ENCODE measurements at places on chromosomes 5 and 9. TPM values are rescaled to one million over a fixed set of nuclear protein-coding genes. Genes with fewer than 3 reads are reported as not detected.

The PRR7 gene
- 15.8 TPM for total RNA-seq

The HTR4 gene
- total RNA-seq: 6.9 TPM

GRCh38 chr9:91496351-91496750 is 72.7 kb upstream of the NFIL3 start:
- no peak for DNase-seq

- no peak for DNase-seq
Measured at GRCh38 chr5:129904667-129905472, 605 bp downstream of the CHSY3 start.

DNA sequence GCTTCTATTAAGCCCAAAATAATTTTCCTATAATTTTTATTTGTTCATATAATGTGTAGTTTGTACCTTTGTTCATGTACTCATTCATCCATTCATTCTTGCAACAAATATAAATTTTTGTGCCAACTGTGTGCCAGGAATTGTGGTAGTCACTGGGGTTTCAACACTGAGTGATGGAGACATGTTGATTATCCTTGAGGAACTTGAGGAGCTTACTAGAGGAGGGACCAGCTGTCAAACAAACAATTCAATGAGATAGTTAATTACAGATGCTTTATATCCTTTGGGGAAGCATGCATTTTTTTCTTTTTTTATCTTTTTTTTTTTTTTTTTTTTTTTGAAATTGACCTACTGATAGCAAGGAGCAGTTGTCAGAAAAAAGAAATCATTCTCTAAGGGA is 324.8 kb downstream of the GABRG2 start:
- DNase-seq: no peak

GRCh38 chr5:73994963-73995362 is 369.0 kb downstream of the ARHGEF28 start:
- no peak for DNase-seq

- no peak for DNase-seq
Measured at GRCh38 chr5:13251623-13252376, 692.7 kb downstream of the DNAH5 start.

GRCh38 chr9:77938163-77938562 is 93.4 kb downstream of the GNAQ start:
- DNase-seq: no peak

DNA sequence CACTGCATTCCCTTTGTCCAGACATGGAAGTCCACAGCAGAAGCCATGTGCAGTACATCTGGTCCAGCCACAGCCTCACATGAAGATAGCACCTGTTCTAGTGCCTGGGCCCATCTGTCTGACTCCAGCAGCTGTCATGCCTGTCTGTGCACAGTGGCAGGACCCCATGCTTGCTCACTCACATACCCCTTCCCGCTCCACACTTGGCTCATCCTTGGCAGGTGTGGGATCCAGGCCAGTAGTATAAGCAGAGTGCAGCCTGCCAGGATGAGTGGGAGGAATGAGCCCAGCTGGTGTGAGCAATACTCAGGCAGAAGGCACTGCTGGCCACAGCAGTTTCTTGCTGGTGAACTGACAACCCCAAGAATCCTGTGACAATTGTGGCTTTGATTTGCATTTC is 168.0 kb downstream of the PRDM9 start:
- no peak for DNase-seq

DNA sequence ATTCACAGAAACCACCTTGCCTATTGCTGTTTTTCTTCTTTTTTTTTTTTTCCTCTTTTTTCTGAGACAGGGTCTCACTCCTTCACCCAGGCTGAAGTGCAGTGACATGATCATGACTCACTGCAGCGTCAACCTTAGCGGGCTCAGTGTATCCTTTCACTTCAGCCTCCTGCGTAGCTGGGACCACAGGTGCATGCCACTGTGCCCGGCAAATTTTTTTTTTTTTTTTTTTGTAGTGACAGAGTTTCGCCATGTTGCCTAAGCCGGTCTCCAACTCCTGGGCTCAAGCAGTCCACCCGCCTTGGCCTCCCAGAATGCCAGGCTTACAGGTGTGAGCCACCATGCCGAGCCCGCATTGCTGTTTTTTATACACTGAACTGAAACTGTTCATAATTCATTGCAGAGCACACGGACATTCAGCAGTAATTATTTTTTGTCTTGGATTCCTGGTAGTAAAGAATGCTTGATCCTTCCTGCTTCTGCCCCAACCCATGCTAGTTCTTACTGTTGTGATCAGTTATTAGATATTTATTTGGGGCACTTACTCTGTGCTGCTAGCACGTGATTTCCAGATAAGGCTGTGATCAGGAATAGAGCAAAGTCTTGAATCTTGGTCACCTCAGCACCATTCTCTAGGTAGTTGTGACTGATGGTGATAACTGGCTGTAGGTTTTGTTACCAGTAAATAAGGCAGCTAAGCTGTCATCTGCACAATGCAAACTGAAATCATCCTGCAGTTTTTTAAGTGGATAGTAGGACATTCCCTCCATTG is 14.0 kb downstream of the MAP3K1 start:
- no peak for DNase-seq

Measured in dorsolateral prefrontal cortex (tissue), 122 donors.